ENCODE measurements at places on chromosomes 1 and 21.

DNA sequence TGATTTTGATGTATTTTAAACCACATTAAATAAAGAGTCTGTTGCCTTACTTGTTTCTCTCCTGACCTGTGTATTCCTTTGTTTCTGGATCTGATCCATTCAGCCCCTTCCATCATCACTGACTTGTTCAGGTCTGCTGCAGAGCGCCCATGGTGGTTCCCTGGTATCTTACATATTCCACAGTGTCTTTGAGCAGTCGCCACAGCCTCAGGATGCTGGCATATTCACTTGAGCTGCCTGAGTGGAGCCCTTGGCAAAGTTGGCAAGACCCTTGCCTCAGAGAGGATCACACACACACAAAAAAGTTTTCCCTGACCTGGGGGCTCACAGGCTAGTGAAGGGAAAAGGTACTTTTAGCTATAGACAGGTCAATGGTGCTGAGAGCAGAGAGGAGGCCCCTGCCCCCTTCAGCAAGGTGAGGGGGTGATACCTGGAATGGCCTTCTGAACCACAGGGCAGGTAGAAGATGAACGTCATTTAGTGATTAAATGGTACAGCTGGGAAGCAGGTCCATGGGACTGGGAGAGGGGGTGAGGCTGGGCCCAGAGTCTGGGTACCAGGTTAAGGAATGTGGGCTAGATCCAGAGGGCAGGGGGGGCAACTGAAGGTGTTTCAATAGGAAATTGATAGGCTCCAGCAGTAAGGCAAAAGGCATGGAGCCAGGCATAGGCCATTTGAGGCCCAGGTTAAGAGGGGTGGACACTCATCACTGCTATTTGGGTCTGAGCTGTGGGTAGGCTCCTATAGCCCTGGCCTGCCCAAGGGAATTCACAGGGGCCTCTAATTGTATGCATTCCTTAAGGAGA, 2.0 kb upstream of the CCDC28B start:
- DNase-seq = no peak

DNA sequence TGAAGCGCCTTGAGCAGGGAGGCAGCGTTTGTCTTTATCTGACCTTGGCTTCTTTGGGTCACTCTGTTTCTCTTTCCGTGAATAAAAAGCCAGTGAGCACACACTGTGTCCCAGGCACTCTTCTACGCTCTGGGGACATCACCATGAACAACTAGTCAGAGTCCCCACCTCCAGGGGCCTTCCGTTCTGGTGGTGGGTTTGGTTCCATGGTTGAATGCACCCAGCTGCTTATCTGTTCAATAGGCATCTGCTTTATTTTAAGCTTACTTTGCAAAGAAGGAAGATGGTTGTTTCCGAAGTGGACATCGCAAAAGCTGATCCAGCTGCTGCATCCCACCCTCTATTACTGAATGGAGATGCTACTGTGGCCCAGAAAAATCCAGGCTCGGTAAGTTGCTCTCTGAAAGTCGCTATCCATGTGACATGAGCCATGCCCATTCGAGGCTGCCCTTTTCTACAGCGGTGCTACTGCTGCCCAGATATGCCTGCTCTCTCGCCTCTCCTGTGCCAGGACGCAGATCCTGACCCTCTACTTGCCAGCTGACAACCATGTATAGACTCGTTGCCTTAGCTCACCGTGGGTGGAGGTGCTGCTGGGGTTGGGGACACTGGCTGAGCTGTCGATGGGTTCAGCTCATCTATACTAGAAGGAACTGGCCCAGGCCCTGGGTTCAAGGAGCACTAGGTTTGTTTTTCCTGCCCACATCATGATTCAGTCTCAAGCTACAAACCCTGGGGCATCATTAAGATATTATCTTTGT, 5.9 kb downstream of the MX1 start:
- DNase-seq = no peak

DNA sequence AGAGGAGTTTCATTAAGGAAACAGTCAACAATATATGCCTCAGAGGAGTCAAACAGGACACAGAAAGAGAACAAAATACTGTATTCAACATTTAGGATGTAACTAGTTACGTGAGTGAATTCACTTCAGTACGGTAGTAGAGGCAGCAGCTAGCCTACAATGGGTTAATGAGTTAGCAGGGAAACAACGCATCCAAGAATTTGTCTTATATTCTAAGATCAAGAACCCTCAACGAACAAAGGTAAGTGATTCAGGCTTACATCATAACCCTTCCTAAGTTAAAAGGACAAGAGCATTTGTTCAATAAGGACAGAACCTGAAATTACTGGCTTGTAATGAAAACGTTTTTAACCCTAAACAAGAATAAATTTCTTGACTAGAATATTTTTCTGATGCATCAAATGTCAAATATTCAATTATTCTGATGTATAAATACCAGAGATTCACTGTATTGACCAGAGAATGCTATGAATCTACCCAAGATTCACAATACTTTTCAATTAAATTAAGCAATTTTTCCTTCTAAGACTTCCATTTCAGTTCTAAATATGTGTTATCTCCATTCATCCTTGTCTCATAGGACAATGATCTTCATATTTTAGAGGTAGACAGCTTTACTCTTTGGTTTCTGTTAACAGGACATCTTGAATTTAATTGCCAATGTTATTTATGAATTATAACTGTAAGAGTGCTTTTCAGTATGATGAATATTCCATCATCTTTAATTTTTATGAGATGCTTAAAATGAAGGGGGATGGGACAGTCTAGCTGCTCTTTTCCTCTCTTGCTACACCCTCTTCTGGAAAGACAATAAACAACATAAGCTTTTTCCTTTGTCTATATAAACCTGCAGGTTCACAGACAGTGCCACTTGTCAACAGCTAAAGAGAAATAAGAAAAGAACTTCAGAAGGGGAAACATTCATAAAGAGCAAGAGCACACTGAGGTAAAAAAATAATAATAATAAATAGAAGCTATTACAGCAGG, 209.5 kb downstream of the SMYD3 start:
- DNase-seq = no peak

GRCh38 chr1:192476802-192477298, 98.7 kb upstream of the RGS1 start:
- DNase-seq = no peak

DNA sequence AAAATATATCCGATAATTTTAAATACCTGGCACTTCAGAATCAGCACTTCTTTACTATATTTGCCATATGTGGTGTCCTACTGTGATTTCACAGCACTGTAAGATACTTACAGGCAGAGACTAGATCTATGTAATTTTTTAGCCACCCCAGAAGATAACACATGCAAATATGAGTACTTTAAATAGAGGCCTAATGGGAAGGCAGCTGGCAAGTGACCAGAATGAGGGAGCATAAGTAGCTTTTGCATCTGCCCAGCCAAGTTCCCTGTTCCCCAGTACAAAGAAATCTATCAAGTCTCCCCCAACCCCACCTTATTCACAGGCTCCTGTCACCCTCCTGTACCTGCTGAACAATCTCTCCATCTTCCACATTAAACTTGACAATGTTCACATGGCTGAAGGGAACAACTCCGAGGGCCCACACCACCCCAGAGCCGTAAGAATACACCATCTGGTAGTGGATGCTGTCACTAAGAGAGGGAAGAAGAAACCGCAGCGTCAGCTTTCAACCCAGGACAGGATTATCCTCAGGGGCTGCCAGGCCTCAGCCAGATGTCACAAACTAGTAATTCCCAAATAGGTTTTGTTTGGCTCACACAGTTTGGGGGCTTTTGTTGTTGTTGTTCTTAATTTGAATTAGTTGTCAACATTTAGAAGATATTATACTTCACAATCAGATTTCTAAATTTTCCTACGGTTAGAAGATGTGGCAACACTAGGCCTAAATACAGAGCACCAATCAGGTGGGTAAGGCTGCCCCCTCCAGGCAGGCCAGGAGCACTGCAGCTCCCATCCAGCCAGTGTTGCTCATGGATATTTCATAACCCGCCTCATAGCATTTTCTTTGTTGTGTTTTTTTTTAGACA, 10.4 kb downstream of the EMC1 start:
- peak; percentile 78 for DNase-seq

- no peak for DNase-seq
These were observed 839.1 kb upstream of the ADGRL2 start for GRCh38 chr1:80961464-80962190.

- DNase-seq = no peak
These were observed 360.0 kb downstream of the HHAT start for GRCh38 chr1:210688512-210689234.

GRCh38 chr1:221254813-221255212, 375.6 kb downstream of the HLX start:
- DNase-seq = no peak

- no peak for DNase-seq
These were observed 154.9 kb downstream of the GLUL start for GRCh38 chr1:182236651-182237077.

DNA sequence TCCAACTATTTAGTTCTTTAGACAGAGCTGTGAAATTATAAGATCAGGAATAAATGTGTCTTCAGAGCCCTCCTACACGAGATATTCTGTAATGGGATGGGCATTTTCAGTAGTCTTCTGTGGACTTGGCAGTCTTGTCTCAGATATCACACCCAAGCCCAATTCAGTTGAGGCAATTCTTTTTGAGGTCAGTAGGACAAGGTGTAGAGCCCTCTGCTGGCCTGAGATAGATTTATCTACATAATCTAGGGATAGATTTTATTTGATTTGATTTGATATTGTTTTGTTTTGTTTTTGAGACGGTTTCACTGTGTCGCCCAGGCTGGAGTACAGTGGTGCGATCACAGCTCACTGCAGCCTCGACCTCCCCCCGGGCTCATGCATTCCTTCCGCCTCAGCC, 77.5 kb downstream of the FMN2 start:
- no peak for DNase-seq

GRCh38 chr1:147753081-147753480, 7.3 kb downstream of the GJA5 start:
- no peak for DNase-seq

DNA sequence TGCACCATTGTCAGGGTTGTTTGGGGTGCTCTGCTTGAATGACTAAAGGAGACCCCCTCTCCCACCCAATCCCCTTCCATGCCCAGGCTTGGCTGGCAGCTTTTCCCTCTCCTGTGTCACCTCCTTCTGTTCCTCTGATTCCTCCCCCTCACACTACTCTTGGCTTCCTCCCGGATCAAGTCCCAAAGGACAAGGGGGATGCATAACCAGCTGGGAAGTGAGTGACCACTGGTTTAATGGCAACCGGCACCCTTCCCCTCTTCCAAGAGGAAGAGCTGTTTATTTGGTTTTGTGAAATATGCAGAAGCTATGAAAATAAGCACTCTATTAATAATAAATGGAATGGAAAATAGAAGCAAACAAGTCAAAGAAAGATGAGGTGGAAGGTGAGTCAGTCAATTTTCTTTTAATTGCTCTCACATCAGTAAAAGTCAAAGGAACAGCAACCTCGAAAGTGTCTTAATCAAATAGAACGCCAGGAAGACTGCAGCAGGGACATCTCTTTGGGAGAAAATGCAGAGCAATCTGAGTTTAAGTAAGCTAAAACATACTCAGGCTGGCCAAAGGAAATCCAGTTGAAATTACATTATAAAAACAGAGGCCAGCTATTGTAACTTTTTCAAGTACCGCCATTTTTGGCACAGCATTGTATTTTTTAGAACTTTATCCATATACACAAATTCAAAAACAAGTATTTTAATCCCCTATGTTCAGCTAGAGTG, 322.5 kb downstream of the SIPA1L2 start:
- DNase-seq = no peak
